Activated T-helper 17 cell treated with anti-CD3 and anti-CD28 coated beads, Interleukin-2, amount 50 U/mL, for 72 hours (primary cell): ENCODE measurements at places on chromosomes 5 and 9. TPM values are rescaled to one million over a fixed set of nuclear protein-coding genes. Genes with fewer than 3 reads are reported as not detected.

DNA sequence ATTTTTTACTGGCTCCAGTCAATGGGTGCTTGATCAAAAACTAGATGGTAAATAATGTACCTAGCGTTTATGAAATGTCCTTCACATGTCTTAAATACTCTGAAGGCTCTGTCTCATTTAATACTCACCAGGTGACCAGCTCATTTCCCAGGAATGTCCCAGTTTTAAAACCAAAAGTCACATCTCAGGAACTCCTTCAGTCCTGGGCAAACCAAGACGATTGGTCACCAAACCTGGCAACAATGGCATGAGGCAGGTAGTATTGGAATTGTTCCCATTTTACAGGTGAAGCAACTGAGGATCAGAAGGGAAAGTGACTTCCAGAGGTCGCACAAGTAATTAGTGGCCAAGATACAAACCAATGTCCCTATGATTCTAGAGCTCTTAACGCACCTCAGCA lies 27.7 kb downstream of the SMIM23 start:
- ATAC-seq: no peak

DNA sequence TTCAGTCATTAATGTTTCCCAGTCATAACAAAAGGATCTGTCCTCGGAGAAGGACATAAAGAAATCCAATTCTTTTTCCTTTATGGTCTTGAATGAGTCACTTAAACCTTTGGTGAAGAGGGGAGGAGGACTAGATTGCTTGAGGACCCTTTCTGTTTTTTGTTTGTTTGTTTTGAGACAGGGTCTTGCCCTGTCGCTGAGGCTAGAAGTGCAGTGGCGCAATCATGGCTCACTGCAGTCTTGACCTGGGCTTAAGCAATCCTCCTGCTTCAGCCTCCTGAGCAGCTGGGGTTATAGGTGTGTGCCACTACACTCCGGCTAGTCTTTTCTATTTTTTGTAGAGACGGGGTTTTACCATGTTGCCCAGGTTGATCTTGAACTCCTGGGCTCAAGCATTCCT lies 12.3 kb downstream of the TIGD6 start:
- no peak for ATAC-seq

The GPR151 gene
- not detected for total RNA-seq

- no peak for ATAC-seq
These were observed 6.0 kb downstream of the RPL12 start for GRCh38 chr9:127444921-127445850.

DNA sequence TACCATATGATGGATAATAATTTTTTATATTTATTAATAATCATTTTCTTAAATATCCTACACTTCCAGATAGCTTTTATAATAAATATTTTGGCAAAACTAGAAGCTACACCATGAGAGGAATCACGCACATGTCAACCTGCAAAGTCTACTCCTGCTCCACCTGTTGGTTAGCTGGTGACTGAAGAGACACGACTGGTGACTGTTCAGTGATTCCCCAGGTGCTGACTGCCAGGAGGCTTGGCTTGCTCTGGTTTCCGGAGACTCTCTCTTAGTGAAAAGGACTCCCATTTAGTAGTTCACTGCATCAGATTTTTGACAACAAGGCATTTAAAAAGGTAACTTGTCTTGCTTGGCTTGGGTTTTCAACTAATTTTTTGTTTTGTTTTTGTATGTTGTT lies 20.9 kb downstream of the GZMA start:
- ATAC-seq: no peak

The GABRP gene
- total RNA-seq: not detected
